ENCODE measurements at places on chromosomes 5 and 9.

DNA sequence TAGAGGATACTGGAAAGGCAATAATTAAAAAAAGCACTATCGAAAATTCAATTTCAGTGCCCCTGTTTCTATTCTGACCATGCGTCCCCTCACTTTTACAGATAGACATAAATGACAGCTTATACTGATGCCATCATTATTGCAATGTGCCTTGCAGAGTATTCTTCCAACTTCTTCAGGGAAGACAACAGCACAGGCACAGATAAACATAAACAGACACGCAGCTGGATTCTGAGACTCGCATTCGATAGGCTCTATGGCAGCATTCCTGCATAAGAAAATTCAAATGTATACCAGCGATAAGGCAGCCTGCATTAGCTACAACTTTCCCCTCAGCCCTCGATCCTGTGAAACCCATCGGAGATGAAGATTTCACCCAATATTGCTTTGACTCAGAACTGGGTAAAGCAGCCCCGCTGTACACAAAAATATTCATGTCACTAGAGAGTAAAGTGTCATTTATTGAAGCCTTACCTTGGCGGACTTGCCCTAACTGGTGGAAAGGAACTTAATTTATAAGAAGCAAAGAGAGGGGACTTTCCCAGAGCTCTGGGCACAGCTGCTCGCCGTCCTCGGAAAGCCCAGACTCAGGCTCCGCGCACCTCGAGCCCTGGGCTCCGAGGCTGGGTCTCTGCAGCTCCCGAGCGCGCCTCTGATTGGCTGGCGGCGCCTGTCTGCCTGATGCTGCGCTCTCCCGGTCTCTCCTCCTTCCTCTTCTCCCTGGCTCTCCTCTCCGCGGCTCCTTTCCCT is at the start of gene CDH18:
Gene CDH18, minus strand, starts transcription at position 589 of the 750 bp plus-strand sequence. CDS start 149,214 bp downstream, outside the sequence.
- peak; percentile 52 for DNase-seq

DNA sequence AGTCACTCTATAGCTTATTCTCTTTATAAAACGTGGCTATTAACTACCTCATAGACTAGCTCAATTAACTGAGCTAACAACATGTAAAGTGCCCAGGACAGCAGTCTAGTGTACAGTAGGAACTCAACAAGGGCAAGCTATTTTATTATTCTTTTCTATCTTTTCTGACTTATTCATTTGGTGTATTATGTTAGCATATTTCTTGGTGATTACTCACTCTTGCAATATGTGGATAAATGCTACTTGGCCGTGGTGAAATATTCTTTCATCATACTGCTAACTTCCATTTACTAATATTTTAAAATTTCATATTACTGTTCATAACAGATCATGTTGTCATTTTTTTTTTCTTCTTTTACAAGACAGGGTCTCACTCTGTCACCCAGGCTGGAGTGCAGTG is 4.9 kb downstream of the SLC25A51 start:
- no peak for DNase-seq

- no peak for DNase-seq
Observed at GRCh38 chr9:137382444-137383080, 40.4 kb downstream of the EXD3 start.

DNA sequence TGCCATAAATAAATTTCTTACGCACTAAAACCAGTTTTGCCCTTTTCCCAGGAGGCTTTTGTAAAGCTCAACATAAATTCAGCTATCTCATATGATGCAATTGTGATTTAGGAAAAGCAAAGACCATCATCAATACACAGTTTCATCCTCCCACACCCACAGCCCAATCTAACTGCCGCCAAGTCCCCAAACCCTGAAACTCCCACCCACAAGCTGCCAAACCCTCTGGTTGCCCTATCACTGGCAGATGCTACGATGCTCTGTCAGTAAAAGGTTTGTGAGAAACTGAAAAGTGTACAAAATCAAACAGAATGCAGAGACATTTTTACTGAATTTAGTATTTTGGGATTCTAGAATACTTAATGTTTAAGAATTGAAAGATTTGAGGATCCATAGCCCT is 42.8 kb upstream of the NR4A3 start:
- no peak for DNase-seq

- DNase-seq: no peak
Observed at GRCh38 chr9:134243778-134244467, 79.6 kb upstream of the RNU6ATAC start.

GRCh38 chr5:80904533-80905187 is 55.5 kb upstream of the RASGRF2 start:
- no peak for DNase-seq

DNA sequence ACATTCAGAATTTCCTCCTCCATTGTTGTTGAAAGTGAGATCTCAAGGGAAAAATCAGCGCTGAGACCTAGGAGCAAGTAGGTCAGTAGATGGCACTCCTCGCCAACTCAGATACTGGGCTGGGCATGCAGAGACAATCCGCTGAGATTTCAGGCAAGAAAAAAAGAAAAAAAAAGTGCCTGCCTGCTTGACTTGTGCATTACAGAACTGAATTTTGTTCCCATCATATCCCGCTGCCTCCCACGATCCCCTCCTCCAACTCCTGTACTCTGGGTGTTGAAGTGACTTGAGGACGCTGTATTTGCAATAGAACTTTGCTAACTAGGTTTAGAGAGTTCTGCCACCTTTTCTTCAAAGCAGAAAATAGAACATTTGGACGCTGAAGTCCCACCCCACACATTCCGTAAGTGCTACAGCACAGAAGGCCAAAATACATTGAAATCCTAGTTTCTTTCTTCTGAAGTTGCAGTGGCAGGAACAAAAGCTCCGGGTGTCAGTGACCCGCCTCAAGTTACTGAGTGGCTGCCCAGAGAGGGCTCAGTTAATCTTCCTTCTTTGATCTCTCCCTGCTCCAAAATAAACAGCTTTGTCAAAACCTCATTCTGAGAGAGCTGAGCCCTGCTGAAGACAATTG is 265.8 kb downstream of the MLLT3 start:
- peak; percentile 64 for DNase-seq

DNA sequence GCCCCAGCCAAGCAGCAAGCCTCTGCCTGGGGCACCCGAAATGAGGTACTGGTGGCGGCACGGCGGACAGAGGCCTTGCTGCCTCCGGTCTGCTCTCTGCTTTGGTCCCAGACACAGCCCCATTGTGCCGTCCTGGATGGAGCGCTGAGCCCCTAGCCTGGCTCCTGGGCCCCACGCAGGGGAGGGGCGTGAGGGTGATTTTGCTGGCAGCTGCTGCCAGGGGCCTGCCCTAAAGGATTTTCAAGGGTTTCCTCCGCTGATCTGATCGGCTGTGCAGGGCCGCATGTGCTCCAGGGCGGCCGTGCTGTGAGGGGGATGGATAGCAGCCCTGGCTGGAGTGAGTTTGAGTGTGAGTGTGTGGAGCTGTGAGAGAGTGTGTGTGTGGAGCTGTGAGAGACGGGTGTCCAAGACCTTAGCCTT is 1.3 kb downstream of the GPSM1 start:
- DNase-seq: no peak

GRCh38 chr5:67104859-67105258 is 91.7 kb downstream of the CD180 start:
- DNase-seq: no peak

GRCh38 chr5:154795235-154795596 is 40.0 kb downstream of the LARP1 start:
- no peak for DNase-seq

GRCh38 chr5:10633271-10634049 is 69.6 kb downstream of the ANKRD33B start:
- DNase-seq: no peak

GRCh38 chr9:82997476-82998140 is 65.3 kb downstream of the RASEF start:
- no peak for DNase-seq

DNA sequence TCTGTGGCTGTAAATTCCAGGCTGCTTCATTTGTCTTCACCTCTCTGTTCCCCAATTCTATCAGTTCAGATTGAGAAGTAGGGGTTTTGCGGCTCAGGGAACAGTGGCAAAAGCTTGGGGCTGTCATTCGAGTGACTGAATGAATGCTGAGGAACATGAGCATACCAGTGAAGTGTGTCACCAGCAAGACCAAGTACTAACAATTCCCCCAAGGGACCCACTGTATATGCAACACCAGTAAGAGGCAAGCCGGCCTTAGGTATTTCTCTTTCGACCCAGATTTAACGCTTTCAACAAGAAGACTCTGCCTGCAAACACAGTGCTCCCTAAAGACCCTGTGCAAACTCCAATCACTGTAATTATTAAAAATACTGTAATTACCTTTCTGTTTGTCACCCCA is 25.8 kb downstream of the KLHL3 start:
- DNase-seq: no peak

DNA sequence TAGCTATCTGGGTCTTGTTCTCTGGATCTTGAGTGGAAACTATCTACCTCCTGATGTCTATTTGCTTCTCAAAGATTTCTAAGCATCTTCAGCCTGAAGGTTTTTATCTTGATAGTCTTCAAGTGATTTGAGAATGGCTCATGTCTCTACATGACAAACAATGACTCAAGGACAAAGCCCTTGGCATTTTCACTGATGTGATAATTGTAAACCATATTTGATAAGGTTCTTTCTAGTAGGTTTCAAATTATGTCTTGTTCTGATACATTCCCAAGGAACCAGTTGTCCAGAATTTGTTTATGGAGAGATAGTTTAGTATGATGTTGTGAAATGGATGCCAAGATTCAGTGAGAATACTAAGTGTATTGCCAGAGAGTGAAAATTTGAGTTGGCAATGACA is 1079.3 kb upstream of the CDH9 start:
- DNase-seq: no peak

DNA sequence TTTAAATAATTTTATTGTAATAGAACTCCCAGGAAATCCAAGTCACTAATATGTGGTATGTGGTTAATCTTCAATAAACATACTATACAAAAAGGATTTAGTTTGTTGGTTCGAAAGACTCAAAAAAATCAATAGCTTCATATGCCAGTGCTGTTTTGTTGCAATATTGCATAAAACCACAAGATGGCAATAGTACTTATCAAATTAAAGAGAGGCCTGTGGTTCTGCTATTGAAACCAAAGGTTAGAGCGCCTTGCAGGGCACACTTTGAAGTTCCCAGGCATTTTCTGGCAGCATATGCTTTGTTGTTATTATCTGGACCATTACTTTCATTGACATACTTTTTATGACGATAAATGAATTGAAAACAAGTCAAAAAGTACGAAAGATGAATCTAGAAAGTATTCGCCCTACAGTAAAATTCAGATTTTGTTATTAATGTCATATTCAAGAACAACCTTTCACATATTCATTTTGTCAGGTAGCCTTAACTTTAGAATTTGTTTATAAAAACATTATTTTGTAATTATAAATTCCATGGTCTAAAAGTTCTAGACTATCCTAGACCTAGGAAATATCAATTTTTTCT is 316.3 kb downstream of the MCTP1 start:
- DNase-seq: peak; percentile 45

DNA sequence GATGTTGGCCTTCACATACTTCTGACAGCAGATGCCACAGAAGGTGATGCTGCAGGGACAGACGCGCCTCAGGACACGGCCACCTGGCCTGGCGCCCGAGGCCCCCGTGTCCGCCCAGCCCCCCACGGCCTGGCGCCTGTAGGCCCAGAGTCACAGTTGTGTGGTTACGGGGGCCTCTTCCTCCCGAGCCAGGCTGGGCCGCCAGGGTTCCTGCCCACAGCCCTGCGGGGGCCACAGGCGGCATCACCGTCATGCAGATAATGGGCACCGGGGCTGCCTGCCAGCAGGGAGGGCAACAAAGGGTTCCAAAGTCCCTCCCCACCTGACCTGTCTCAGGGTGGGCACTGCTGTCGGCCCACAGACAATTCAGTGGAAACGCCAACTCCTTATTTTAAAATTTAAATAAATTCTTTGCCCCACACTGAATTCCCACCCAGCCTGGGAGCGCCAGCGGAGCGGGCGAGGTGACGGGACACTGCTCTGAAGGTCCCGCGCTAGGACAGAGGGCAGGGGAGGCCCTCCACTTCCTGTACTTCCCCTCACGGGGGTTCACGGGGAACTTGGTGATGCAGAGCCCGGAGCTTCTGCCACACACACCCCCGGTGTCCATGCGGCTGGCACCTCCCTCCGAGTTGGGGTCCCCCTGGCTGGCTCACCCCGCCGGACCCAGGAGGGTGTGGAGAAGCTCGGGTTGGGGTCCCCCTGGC is 40.6 kb downstream of the EXOC3 start:
- DNase-seq: no peak

DNA sequence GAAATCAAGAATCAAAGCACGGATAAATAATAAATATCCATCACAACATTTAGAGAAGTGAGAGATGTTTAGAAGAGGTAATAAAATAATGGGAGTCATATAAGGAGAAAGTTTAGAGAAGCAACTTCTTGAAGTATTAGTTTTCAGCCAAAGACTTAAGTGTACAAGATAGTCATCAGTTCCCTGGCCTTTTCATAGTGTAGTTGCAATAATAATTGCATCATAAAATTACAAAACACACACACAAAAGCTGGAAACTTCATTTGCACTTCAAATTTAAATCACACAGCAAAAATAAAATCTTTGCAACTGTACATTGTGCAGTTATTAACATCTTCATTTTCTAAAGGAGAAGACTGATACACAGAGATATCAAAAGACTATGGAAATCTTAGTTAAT is 319.1 kb upstream of the RGMB start:
- DNase-seq: no peak

DNA sequence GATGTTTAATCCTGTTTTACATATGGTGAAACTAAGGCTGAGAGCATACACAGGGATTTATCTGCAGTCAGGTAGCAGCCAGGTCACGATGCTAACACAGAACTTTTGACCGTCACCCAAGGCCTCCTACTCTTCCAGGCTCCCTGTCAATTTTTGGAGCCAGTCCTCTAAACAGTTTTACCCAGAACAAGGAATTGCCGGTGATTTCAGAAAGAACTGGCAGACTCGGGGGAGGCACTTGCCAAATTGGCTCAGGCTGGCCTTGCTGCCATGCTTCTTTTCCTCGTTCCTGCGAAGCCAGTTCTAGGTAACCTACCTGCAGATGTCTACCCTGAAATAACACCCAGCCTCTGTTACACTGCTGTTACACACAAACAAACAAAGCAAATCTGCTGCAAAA is 21.2 kb downstream of the GRIA1 start:
- no peak for DNase-seq

- DNase-seq: no peak
Observed at GRCh38 chr9:76101947-76102346, 211.5 kb downstream of the PCSK5 start.

GRCh38 chr9:101465326-101465915 is 29.8 kb upstream of the ALDOB start:
- no peak for DNase-seq

- peak; percentile 25 for DNase-seq
Observed at GRCh38 chr9:34375901-34376595, 650 bp downstream of the MYORG start.

DNA sequence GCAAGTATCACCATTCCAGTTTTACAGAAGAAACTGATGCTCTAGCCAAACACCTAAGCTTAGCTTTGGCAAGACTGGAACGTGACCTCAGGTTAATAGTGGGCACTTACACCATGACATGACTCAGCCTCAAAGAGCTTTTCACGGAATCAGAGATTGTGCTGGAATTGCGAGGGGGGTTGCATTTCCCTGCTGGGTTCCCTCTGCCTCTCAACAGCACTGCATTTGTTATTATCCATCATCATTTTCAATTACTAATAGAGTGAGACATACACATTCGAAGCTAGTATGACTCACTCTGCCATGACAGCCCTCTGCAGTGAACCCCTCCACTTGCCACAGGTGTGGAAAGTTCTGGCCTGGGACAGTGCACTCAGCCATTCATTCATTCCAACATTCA is 8.0 kb downstream of the SPOCK1 start:
- DNase-seq: no peak

- no peak for DNase-seq
Observed at GRCh38 chr9:132793606-132794580, 84.2 kb downstream of the AK8 start.

Measured in iPS DF 6.9 (cell line).